ENCODE measurements at places on chromosomes 3 and 15. TPM values are rescaled to one million over a fixed set of nuclear protein-coding genes. Genes with fewer than 3 reads are reported as not detected.

- no peak for DNase-seq
Observed at GRCh38 chr3:30505866-30506520, 100.4 kb upstream of the TGFBR2 start.

CTXN2 gene
- total RNA-seq: not detected

ST8SIA2 gene
- total RNA-seq: 0.13 TPM

DNA sequence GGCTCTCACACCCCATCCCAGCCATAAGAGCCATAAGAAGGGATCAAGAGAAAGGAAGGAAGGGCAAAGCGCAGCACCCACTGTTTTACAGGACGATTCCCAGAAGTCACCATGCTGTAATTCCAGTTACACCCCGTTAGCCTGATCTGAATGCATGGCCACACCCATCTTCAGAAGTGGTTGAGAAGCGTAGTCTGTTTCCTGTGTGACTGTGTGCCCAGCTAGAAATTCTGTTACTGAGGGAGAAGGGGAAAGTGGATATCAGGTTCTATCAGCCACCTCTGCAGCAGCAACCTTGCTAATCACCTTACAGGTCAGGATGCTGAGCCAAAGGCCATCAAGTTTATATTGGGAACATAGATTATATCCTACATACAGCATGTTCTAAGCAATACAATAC is 260.0 kb downstream of the ABHD5 start:
- DNase-seq: no peak
